H1 (cell line): ENCODE measurements at places on chromosomes 6 and 20. TPM values are rescaled to one million over a fixed set of nuclear protein-coding genes. Genes with fewer than 3 reads are reported as not detected.
A peak's percentile ranks its signal among the peaks of the same experiment; 100 is the strongest.

GRCh38 chr6:77624515-77624914 lies 28.3 kb upstream of the MEI4 start:
- H3K4me3 ChIP-seq, result no peak overlapping the region
- no peaks in the 10 kb centered on the region for H3K27me3 ChIP-seq
- H3K36me3 ChIP-seq, result no peaks in the 10 kb centered on the region
- no peak for DNase-seq

- no peaks in the 10 kb centered on the region for H3K4me1 ChIP-seq
- no peak for DNase-seq
- no peaks in the 10 kb centered on the region for H3K27me3 ChIP-seq
- no peak overlapping the region for H3K4me3 ChIP-seq
These were observed 198.5 kb upstream of the TAB2 start for GRCh38 chr6:149118737-149119653.

The CCM2L gene
- total RNA-seq, result 5.5 and 6.0 TPM in 2 replicates

The SLC12A5 gene
- total RNA-seq, result 5.9 and 7.3 TPM in 2 replicates

The MEI4 gene
- 0.23 and 0.24 TPM in 2 replicates for total RNA-seq

The RPL10A gene
- total RNA-seq, result 1,893 and 1,923 TPM in 2 replicates

The HCRTR2 gene
- total RNA-seq, result 0.19 TPM in 1 of 2 replicates, not detected in the other

The FAM209B gene
- 0.82 TPM in 1 of 2 replicates, not detected in the other for total RNA-seq

GRCh38 chr6:125791151-125791819 lies 525 bp downstream of the NCOA7 start:
- H3K27ac ChIP-seq, result no peak overlapping the region
- peaks cover 4% of the 10 kb centered on the region; the same call in 1 of the 2 replicates for H3K4me1 ChIP-seq
- H3K27me3 ChIP-seq, result no peaks in the 10 kb centered on the region
- H3K4me3 ChIP-seq, result peak overlapping the region; percentile 75

GRCh38 chr6:6407071-6407741 lies 86.7 kb upstream of the F13A1 start:
- H3K27ac ChIP-seq, result no peak overlapping the region
- H3K4me1 ChIP-seq, result no peaks in the 10 kb centered on the region
- H3K4me3 ChIP-seq, result no peak overlapping the region

DNA sequence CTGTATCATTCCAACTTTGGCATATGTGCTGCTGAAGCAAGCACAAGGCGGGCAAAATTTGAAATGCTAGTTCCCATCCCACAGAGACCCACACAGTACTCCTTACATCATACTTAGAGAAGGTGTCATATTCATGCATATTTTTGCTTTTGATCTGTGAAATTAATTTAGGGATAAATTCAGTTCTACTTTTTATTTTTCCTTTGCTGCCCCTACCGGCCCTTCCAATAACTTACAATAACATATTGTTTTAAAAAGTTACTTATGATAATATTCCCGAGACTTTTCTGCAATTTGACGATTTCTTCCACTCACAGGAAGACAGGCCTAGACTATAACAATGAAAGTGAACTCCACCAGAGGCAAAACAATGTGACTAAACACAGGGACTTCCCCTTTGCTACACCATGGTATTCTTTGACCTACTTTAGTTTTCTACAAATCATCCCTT lies 35.0 kb downstream of the SESN1 start:
- DNase-seq, result no peak
- no peak overlapping the region for H3K27ac ChIP-seq
- H3K36me3 ChIP-seq, result no peaks in the 10 kb centered on the region
- no peaks in the 10 kb centered on the region for H3K27me3 ChIP-seq

GRCh38 chr6:41644297-41644879 lies 6.1 kb downstream of the MDFI start:
- peaks cover 8% of the 10 kb centered on the region for H3K36me3 ChIP-seq
- peak; percentile 55 for DNase-seq
- H3K27me3 ChIP-seq, result peaks cover 22% of the 10 kb centered on the region

DNA sequence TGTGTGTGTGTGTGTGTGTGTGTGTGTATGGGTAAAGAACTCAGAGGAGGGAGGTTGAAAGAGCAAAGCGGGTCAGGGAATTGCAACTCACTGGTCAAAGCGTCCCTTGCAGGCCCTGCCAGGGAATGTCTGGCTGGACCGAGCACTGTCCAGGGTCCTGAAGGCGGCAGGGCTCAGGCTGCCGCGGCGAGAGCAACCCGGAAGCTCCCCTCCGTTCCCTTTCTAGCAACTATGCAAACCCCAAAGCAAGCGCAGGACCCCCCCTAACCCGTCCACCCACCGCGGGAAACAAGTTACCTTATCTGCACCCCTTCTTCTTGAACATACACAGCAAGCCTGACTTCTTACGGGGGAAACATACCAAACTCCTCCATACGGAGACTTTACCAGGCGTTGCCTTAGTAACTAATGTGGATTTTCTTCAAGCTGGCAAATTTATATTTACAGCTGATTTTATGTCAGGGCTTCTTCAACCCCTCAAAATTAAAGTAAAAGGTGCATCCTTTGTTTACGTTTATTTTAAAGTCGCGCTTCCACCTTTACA lies 538 bp upstream of the GRM1 start:
- H3K27me3 ChIP-seq, result peaks cover 5% of the 10 kb centered on the region; the same call in 1 of the 2 replicates
- H3K36me3 ChIP-seq, result no peaks in the 10 kb centered on the region
- H3K27ac ChIP-seq, result no peak overlapping the region
- H3K4me1 ChIP-seq, result no peaks in the 10 kb centered on the region; the same call in 1 of the 2 replicates
- peak; percentile 93 for DNase-seq
- H3K4me3 ChIP-seq, result peak overlapping the region; percentile 59; the same call in 1 of the 2 replicates

DNA sequence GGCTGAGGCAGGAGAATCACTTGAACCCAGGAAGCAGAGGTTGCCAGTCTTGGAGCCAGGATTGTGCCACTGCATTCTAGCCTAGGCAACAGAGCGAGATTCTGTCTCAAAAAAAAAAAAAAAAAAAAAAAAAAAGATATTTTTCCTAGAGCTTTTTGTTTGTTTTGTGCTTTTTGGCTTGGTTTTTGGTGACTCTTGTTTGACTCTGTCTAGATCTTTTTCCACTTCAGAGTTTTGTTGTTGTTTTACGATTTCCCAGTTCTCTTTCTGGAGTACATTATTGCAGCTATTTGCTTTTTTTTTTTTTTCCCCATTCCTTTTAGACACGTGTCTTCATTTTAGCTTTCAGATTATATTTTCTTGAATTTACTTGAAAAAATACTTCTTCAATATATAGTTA lies 67.0 kb upstream of the AKAP12 start:
- no peak overlapping the region for H3K4me3 ChIP-seq
- no peak overlapping the region for H3K27ac ChIP-seq
- no peaks in the 10 kb centered on the region for H3K27me3 ChIP-seq
- H3K4me1 ChIP-seq, result no peaks in the 10 kb centered on the region
- no peaks in the 10 kb centered on the region for H3K36me3 ChIP-seq

The PABPC1L gene
- total RNA-seq, result 60.9 and 61.1 TPM in 2 replicates

GRCh38 chr6:82396964-82397751 lies 33.5 kb downstream of the TPBG start:
- H3K27ac ChIP-seq, result no peak overlapping the region
- no peaks in the 10 kb centered on the region for H3K27me3 ChIP-seq
- H3K4me1 ChIP-seq, result no peaks in the 10 kb centered on the region
- H3K4me3 ChIP-seq, result no peak overlapping the region
- H3K36me3 ChIP-seq, result no peaks in the 10 kb centered on the region
- no peak for DNase-seq

GRCh38 chr20:37992802-37993409 lies 40.4 kb downstream of the TTI1 start:
- H3K27ac ChIP-seq, result no peak overlapping the region
- no peaks in the 10 kb centered on the region; the same call in 1 of the 2 replicates for H3K4me1 ChIP-seq
- H3K4me3 ChIP-seq, result no peak overlapping the region
- no peaks in the 10 kb centered on the region for H3K27me3 ChIP-seq

The KCNG1 gene
- 16.0 and 17.2 TPM in 2 replicates for total RNA-seq

DNA sequence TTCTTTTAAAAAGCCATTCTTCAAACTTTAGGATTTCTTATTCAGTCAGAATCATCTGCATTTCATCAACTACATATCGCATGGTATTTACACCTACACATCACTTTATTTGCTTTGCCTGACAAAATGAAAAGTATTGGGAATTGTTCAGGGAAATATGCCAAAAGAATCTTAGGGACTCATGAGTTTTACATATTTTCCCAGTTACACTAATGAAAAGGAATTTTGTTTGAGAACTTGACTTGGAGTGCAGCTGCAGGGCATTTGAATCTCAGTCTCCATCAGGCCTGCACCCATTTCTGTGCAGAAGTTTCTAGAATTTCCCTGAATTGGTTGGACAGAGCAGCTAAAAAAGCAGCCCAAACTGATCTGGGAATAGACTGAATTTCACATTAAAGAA lies 65.3 kb downstream of the MTHFD1L start:
- no peak overlapping the region for H3K4me3 ChIP-seq
- DNase-seq, result no peak
- H3K27ac ChIP-seq, result no peak overlapping the region
- no peaks in the 10 kb centered on the region for H3K27me3 ChIP-seq
- no peaks in the 10 kb centered on the region; the same call in none of the 2 replicates for H3K36me3 ChIP-seq
- no peaks in the 10 kb centered on the region for H3K4me1 ChIP-seq

The PHACTR1 gene
- 17.1 and 17.3 TPM in 2 replicates for total RNA-seq

DNA sequence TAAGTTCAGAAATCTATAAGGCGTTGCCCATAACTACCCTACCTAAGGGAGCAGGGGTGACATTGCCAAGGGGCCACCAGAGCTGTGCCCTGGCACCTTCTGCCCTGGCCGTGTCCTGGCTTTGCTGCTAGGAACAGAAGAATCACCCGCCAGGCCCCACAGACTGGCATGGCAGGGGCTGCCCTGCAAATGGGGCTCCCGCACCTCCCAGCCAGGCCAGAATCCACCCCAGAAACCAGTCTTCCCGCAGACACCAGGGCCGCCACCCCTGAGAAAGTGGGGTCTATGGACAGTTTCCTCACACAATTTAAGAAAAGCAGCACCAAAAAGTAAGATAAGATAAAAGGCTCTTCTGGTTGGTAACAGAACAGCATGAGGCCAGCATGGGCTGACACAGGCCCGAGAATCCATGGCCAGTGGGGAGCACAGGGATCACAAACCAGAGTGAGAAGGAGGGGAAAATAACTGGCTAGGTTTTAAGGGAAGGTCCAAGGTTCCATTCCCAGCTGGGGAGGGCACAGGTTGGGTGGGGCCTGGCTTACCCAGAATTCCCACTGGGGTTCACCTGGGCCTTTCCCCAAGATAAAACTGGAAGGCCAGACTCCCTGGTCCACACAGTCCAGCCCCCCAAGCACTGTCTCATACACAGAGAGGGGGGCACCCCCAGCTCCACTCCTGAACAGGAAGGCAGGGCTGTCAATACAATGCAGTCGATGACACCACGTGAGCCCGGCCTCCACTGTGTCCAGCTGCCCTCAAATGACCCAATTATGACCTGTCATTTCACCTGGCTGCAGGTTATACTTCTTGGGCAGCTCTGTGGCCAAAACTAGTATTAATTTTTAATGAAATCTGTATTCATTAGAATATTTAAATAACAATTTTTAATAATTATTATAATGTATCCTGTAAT lies 59.4 kb downstream of the PYGB start:
- H3K4me3 ChIP-seq, result no peak overlapping the region
- no peak overlapping the region for H3K27ac ChIP-seq
- no peak for DNase-seq
- H3K36me3 ChIP-seq, result no peaks in the 10 kb centered on the region; the same call in 1 of the 2 replicates
- H3K4me1 ChIP-seq, result peaks cover 3% of the 10 kb centered on the region; the same call in 1 of the 2 replicates

DNA sequence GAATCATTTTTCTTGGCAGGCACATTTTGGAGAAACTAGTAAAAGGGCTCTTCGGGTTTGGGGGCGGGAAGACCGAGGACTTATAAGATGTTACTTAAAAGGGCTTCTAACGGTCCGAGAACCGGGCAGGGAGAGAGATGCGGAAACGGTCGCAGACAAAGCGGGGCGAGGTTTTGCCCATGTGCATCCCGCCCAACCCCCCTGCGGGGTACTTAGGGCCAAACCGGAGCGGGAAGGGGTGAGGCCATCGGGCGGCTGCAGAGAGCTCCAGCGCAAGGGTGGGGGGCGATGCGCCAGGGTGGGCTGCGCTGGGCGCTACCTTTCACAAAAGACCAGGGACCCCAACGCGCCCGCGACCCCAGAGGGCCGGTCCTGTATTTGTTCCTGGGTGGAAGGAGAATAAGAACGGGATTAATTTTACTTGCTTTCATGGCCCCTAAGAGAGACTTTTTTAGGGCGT lies 616 bp downstream of the TUBB start:
- H3K36me3 ChIP-seq, result peaks cover 23% of the 10 kb centered on the region
- H3K27ac ChIP-seq, result peak overlapping the region; percentile 97
- H3K4me1 ChIP-seq, result no peaks in the 10 kb centered on the region; the same call in none of the 2 replicates
- peak; percentile 72 for DNase-seq

The CLIC5 gene
- total RNA-seq, result 0.15 TPM in 1 of 2 replicates, not detected in the other
